Thyroid gland (tissue), 4 donors: ENCODE measurements at places on chromosomes 6 and 20. TPM values are rescaled to one million over a fixed set of nuclear protein-coding genes. Genes with fewer than 3 reads are reported as not detected.

RBBP9 gene
- total RNA-seq = 51.5 TPM

HTR1E gene
- 2.6 TPM for total RNA-seq

GRCh38 chr6:89874438-89874837, 19.8 kb upstream of the GJA10 start:
- no peaks in the 10 kb centered on the region for H3K27me3 ChIP-seq
- no peak overlapping the region for H3K4me3 ChIP-seq
- H3K27ac ChIP-seq = no peak overlapping the region
- no peak for DNase-seq
- H3K4me1 ChIP-seq = no peaks in the 10 kb centered on the region
- H3K36me3 ChIP-seq = peaks cover 10% of the 10 kb centered on the region

- no peak for DNase-seq
- no peaks in the 10 kb centered on the region for H3K27me3 ChIP-seq
- H3K27ac ChIP-seq = no peak overlapping the region
- H3K4me1 ChIP-seq = no peaks in the 10 kb centered on the region
Observed at GRCh38 chr20:41499064-41499463, 119.1 kb downstream of the CHD6 start.

GRCh38 chr20:41403604-41404003, 37.0 kb upstream of the EMILIN3 start:
- no peak overlapping the region for H3K4me3 ChIP-seq
- H3K36me3 ChIP-seq = peaks cover 41% of the 10 kb centered on the region
- no peak overlapping the region for H3K27ac ChIP-seq
- H3K27me3 ChIP-seq = no peaks in the 10 kb centered on the region
- no peak for DNase-seq

DNA sequence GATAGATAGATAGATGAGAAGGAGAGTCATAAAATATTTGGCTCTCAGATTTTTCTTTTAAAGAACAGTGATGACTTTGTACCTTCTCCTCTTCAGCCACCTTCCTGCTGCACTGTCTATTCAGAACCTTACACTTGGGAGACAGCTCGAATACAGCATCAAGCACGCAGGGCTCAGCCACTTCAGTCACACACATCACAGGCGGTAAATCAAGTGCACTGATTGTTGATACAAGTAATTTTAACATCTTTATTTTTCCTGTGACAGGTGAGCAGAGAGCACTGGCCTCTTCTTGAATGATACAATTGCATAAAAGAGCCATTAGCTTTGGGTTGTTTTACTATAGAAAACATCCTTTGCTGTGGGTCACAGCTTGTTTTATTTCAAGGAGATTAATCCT, 1118.5 kb upstream of the EYS start:
- H3K27me3 ChIP-seq = no peaks in the 10 kb centered on the region
- H3K4me1 ChIP-seq = no peaks in the 10 kb centered on the region

GRCh38 chr20:54272901-54273488, 65.1 kb downstream of the PFDN4 start:
- no peaks in the 10 kb centered on the region for H3K4me1 ChIP-seq
- H3K27me3 ChIP-seq = no peaks in the 10 kb centered on the region
- no peak overlapping the region for H3K4me3 ChIP-seq

DNA sequence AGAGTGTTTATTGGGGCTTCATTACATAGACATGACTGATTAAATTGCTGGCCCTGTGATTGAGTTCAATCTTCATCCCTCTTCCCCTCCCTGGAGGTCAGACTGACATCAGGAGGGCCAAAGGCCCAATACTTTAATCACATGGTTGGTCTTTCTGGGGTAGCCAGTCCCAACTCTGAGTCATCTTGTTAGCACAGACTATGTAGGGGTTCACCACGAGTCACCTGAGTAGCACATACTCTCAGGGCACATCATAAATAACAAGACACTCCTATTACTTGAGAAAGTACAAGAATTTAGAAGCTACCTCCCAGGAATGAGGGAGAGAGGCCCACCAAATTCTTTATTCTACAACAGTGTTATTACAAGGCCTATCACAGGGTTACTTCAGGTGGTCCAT, 11.3 kb downstream of the GINS1 start:
- H3K4me1 ChIP-seq = no peaks in the 10 kb centered on the region
- no peak overlapping the region for H3K4me3 ChIP-seq
- H3K27me3 ChIP-seq = no peaks in the 10 kb centered on the region
- no peak for DNase-seq
- no peak overlapping the region for H3K27ac ChIP-seq

DNA sequence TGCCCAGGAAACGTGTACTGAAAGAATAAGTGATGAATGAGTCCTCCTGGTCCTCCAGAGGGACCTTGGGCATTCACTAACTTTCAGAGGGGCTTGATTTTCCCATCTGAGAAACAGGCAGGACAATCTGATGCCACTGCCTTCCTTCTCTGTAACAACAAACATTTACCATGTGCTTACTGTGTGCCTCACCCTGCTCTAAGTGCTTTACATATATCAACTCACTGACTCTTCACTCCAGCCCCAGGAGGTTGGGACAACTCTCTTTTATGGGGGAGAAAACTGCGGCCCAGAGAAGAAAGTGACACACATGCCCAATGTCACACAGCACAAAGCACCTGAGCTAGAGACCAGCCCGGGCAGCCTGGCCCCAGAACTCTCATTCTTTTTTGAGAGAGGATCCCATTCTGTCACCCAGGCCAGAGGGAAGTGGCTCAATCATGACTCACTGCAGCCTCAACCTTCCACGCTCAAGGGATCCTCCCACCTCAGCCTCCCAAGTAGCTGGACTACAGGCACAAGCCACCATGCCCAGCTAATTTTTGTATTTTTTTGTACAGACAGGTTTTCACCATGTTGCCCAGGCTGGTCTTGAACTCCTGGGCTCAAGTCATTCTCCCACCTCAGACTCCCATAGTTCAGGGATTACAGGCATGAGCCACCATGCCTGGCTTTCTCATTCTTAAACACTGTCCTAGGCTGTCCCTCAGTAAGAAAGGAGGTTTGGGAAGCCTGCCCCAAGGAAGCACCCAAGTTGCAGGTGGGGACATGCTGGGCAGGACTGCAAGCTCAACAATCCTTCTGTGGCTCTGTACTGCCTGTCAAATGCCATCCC, 38.0 kb downstream of the NOL4L start:
- H3K36me3 ChIP-seq = no peaks in the 10 kb centered on the region
- no peak overlapping the region for H3K4me3 ChIP-seq
- H3K27me3 ChIP-seq = no peaks in the 10 kb centered on the region
- no peak for DNase-seq
- no peaks in the 10 kb centered on the region for H3K4me1 ChIP-seq

DNA sequence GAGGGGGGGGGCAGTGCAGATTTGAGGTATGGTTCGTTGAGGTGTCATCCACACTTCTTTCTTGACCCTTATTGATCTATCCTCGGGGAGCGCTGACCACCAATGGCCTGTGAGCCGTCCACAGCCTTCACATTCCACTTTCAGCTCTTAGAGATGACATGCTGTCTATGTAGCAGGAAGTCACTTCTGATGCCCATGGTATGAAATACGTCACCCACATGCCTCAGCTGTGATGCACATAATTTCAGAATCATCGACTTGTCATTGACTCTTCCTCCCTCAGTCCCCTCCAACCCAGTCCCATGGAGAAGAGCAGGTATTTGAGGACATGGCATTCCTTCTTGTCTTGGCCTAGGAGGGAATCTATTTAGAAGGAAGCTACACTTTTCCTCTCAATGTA, 4.7 kb upstream of the ADGRF5 start:
- no peak overlapping the region for H3K27ac ChIP-seq
- peaks cover 10% of the 10 kb centered on the region for H3K4me1 ChIP-seq

- no peak overlapping the region for H3K27ac ChIP-seq
- DNase-seq = no peak
- no peaks in the 10 kb centered on the region for H3K27me3 ChIP-seq
- peaks cover 9% of the 10 kb centered on the region for H3K36me3 ChIP-seq
- peaks cover 2% of the 10 kb centered on the region for H3K4me1 ChIP-seq
Observed at GRCh38 chr6:34969662-34970265, 80.7 kb downstream of the ANKS1A start.

DNA sequence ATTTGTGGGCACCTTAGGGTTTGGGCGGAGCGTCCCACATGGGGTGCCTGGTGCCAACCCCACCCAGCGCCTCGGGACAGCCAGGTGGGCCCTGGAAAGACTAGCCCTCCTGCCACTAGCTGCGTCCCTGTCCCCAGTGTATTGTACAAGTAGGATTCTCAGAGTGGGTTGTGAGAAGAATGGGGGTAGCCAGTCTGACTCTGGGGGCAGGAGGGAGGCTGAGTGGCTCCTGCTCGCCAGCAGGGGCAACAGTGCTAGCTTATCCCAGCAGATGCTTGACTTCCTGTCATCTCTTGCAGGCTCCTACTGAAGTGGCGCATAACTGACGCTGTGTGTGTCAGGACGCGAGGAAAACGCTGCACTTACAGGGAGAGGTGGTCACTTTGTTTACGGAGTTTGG, 9.3 kb downstream of the PSMA7 start:
- peaks cover 82% of the 10 kb centered on the region for H3K36me3 ChIP-seq
- H3K27me3 ChIP-seq = no peaks in the 10 kb centered on the region
- H3K27ac ChIP-seq = no peak overlapping the region
- no peak for DNase-seq
- H3K4me3 ChIP-seq = no peak overlapping the region
- H3K4me1 ChIP-seq = peaks cover 8% of the 10 kb centered on the region
